ENCODE measurements at places on chromosomes 3 and 15.

DNA sequence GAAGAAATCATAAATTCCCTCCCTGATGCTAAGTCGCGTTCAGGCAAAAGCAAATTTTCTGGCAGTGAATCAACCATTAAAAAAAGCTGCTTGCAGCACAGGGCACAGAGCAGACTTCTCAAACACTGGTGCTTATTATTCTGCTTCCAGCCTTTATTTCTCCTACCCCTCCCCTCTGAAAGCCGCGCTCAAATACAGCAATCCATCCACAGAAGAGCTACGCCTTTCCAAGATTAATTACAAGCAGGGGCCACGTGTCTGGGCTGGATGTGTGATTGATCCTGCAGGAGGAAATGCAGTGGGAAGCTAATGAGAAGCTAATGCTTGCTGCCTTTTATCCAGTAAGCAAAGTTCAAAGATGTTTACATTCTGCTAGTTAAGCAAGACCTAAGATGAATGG lies 134.9 kb upstream of the TOPAZ1 start:
- no peak for DNase-seq

DNA sequence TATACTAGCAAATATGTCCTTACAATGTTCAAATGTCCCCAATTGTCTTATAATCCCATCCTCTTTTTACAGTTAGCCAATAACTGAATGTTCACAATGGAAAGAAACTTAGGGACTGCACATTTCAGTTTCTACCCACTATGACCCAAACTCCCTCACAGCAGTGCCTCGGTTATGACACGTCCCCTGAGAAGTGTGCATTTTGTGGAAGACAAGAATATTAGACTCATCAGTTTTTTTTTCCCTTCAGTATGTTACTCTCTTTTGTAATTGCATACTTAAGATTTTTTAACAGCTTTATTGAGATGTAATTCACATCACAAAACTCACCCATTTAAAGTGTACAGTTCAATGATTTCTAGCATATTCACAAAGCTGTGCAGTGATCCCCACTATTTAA lies 64.8 kb downstream of the IGF2BP2 start:
- DNase-seq: no peak

GRCh38 chr3:115825046-115825445 lies 201.7 kb downstream of the GAP43 start:
- DNase-seq: no peak

DNA sequence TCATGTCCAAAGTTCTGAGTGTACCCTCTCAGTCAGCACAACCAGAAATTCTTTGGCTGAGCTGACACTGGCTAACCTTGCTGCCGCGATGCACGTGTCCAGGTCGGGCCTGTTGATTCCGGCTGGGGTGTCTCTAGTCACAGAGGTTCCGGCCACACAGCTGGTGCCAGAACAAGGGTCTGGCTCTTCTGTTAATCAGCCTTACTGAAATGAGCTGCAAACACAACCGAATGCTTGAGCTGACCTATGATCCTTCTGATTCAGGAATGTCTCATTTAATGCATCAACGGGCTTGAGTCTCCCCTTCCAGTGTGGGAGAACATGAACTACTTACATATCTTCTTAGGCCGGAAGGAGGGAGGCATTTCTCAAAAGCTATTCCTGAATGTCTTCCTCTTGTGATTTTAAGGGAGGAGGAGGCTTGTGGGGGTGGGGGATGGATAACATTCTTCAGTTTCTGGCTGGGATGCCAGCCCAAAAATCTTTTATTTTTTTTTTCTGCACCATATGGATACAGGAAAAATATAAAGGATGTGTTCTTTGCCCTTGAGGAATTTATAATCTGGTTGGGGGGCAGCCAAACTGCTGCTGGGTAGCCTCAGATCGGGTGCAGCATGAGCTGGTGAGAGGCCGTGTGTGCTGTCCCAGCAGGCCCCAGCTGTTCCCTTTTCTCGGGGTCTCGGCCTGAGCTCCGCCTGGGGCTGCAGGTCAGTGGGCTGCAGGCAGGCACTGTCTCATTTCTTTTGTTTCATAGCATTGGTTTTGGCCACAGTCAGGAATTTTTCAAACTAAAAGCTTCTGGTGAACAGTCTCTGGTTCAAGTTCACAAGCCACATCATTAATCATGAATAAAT lies 319.1 kb upstream of the TBL1XR1 start:
- DNase-seq: no peak

All from stimulated activated CD8-positive, alpha-beta memory T cell treated with anti-CD3 and anti-CD28 coated beads, Interleukin-4, amount 100 ng/mL, for 4 hours (primary cell).